IPS DF 6.9 (cell line): ENCODE measurements at places on chromosomes 4 and X.

- no peak for DNase-seq
Measured at GRCh38 chrX:46750889-46751288, 8.0 kb downstream of the SLC9A7 start.

DNA sequence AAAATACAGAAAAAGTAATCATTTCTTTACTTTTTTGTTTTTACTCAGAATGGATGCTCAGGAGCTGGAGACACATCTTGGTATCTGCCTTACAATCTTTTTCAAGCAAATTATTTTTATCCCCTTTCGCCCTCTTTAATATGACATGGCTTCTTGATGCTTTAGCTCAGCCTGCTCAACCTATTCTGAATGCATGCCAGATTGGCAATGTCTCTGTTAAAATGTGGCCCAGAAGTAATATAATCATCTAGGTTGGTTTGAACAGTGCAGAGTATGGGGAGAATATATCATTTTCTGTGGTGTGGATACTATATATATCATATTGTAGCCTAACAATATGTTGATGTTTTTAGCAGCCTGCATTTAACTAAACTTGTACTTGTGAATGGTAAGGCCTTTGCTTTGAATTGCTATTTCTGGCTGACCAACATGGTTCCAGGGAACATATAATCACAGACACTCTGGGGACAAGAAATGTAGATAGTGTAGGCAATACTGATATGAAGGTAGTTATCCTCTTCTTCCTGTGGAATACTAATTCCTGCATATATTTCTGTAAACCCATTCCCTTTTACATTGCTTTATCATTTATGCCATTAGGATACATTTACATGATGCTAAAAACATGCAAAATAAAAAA is 282.7 kb downstream of the PPP3CA start:
- DNase-seq, result no peak

DNA sequence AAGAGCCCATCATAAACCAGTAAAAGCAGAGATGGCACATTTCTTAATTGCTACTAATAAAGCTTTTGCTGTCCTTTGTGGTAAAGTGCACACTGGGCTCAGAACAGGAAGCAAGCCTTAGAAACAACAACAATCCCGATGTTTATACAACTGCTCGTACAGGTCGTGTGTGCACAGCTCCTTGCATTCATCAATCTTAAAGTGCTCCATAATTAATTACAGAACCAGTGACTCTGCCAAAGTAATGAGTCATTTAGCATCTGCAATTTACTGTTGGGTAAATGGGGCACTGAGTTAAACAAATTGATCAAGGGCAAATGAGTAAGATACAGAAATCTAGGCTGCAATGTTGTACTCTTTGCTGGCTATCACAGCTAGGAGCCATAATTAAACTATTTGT is 61.3 kb upstream of the TXK start:
- DNase-seq, result no peak

GRCh38 chr4:37561803-37562207 is 124.4 kb downstream of the RELL1 start:
- no peak for DNase-seq

DNA sequence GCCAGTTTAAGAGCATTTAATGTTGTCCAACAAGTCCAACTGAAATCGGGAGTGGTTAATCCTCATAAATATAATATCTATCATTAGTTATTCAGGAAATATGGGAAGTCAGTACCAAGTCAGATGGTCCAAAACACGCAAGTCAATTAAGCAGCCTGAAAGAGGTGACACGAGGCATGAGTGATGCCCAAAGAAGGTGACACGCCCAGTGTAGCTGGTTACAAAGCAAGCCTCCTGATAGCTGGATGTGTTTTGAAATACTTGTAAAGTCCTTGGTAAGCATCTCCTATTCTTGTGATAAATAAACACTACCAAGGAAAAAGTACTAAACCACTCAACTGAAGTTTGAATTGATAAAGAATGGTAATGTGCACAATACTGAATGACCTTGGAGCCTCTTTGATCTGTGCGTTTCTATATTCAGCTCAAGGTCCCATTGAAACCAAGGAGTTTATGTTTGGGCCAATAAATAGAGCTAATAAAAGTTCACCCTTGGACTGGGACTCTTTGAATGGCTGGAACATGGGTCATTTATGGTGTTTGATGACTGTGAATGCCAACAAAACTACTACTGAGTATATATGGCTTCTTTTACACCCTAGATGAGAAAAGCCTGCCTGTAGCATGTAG is 93.2 kb upstream of the KLF3 start:
- DNase-seq, result no peak
